B cell (primary cell): ENCODE measurements at places on chromosomes 4 and X. TPM values are rescaled to one million over a fixed set of nuclear protein-coding genes. Genes with fewer than 3 reads are reported as not detected.

MMRN1 gene
- 0.22 and 0.49 TPM in 2 replicates for total RNA-seq

PPP4R3C gene
- not detected in 2 replicates for total RNA-seq

ANOS1 gene
- 0.10 TPM in 1 of 2 replicates, not detected in the other for total RNA-seq

- no peak overlapping the region for H3K27ac ChIP-seq
- no peaks in the 10 kb centered on the region for H3K36me3 ChIP-seq
- H3K27me3 ChIP-seq, result no peaks in the 10 kb centered on the region
- no peak for DNase-seq
- no peak overlapping the region for H3K4me3 ChIP-seq
Observed at GRCh38 chr4:127239902-127240763, 392.6 kb upstream of the INTU start.

- DNase-seq, result no peak
- H3K27ac ChIP-seq, result no peak overlapping the region
- no peaks in the 10 kb centered on the region for H3K27me3 ChIP-seq
- no peaks in the 10 kb centered on the region for H3K4me1 ChIP-seq
Observed at GRCh38 chrX:40485102-40485826, 95.5 kb upstream of the ATP6AP2 start.

- DNase-seq, result peak; percentile 55
- H3K27ac ChIP-seq, result no peak overlapping the region
- no peaks in the 10 kb centered on the region for H3K4me1 ChIP-seq
- no peaks in the 10 kb centered on the region for H3K36me3 ChIP-seq
Observed at GRCh38 chrX:58025979-58026378, 115.7 kb upstream of the ZXDA start.

GRCh38 chrX:71098951-71099506 lies 3.4 kb downstream of the FOXO4 start:
- DNase-seq, result no peak
- H3K4me3 ChIP-seq, result no peak overlapping the region
- peaks cover 27% of the 10 kb centered on the region for H3K4me1 ChIP-seq
- H3K27ac ChIP-seq, result no peak overlapping the region
- H3K27me3 ChIP-seq, result no peaks in the 10 kb centered on the region
- H3K36me3 ChIP-seq, result no peaks in the 10 kb centered on the region

- H3K4me3 ChIP-seq, result no peak overlapping the region
- H3K27me3 ChIP-seq, result no peaks in the 10 kb centered on the region
- H3K27ac ChIP-seq, result no peak overlapping the region
- no peak for DNase-seq
- H3K4me1 ChIP-seq, result no peaks in the 10 kb centered on the region
Observed at GRCh38 chr4:139834981-139835391, 169.4 kb downstream of the MGST2 start.

DNA sequence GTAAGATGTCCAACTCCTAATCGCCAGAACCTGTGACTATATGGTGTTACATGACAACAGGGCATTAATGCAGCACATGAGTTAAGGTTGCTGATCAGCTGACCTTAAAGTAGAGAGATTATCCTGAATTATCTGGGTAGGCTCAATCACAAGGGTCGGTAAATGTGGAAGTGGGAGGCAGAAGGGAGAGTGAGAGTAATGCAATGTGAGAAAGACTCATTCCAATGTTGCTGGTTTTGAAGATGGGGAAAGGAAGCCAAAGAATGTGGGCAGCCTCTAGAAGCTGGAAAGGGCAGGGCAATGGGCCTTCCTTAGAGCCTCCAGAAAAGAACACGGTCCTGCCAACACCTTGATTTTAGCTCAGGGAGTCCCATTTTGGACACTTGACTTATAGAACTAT lies 67.4 kb downstream of the STX18 start:
- no peak for DNase-seq
- H3K27me3 ChIP-seq, result no peaks in the 10 kb centered on the region
- no peak overlapping the region for H3K27ac ChIP-seq
- no peaks in the 10 kb centered on the region for H3K4me1 ChIP-seq

DNA sequence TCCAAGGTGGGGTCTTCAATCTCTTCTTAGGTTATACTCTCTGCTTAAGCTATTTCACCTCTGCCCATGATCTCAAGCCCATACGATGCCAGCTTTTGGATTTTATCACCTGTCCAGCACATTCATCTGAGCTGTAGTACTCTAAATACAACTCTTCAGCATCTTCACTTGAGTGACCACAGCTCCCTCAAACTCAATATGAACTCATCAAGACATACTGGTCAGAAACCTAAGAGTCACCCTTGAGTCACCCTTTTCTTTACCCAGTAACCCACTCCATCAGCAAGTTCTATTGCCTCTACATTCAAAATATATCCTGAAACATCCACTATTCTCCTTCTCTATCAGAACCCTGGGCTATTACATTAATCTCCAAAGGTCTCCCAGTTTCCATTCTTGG lies 69.4 kb downstream of the DCHS2 start:
- H3K4me1 ChIP-seq, result peaks cover 39% of the 10 kb centered on the region
- H3K27ac ChIP-seq, result no peak overlapping the region
- no peaks in the 10 kb centered on the region for H3K27me3 ChIP-seq
- no peak overlapping the region for H3K4me3 ChIP-seq
- DNase-seq, result no peak

DNA sequence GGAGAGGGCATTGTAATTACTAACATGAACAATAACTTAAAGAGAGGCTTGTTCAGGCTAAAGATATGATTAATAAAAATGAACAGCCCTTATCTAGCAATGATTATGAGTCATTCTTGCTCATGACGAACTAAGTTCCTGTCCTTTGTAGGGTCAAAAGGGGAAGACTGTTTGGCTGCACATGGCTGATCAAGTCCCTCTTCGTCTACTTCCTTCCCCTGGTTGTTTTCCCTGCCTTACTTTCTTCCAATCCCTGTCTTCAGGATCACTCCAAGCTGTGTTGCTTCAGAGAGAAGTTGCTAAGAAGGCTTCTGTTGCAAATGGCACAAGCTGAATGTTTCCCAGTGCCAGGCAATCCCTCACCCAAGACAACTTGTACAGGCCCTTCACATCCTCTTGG lies 115.0 kb upstream of the HS3ST1 start:
- no peak overlapping the region for H3K27ac ChIP-seq
- H3K27me3 ChIP-seq, result no peaks in the 10 kb centered on the region
- peaks cover 8% of the 10 kb centered on the region for H3K4me1 ChIP-seq
- H3K4me3 ChIP-seq, result no peak overlapping the region
- peak; percentile 17 for DNase-seq
- no peaks in the 10 kb centered on the region for H3K36me3 ChIP-seq

GRCh38 chr4:172808196-172808595 lies 360.4 kb upstream of the GALNT7 start:
- no peaks in the 10 kb centered on the region for H3K27me3 ChIP-seq
- no peak overlapping the region for H3K4me3 ChIP-seq
- H3K36me3 ChIP-seq, result no peaks in the 10 kb centered on the region
- DNase-seq, result no peak
- no peak overlapping the region for H3K27ac ChIP-seq

DNA sequence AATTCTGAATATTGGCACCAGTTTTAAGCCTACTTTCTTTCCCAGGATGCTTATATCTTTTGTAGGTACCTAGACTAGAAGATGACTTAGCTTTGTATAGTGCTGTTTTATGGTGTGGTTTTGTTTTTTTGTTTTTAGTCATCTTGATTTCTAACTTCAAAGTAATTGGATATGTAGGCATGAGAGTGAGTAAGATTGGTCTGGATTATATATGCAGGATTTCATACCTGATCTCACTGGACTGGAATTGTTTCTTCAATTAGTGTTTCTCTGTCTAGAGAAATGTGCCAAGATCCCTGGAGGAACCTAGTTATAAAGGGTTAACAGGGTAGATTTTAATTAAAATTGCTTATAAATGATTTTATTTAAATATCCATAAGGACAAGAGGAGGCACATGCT lies 23.1 kb downstream of the NAP1L5 start:
- H3K4me1 ChIP-seq, result no peaks in the 10 kb centered on the region
- H3K36me3 ChIP-seq, result peaks cover 4% of the 10 kb centered on the region
- H3K27ac ChIP-seq, result no peak overlapping the region
- DNase-seq, result no peak
